ENCODE measurements at places on chromosomes 5 and 9. TPM values are rescaled to one million over a fixed set of nuclear protein-coding genes. Genes with fewer than 3 reads are reported as not detected.

DNA sequence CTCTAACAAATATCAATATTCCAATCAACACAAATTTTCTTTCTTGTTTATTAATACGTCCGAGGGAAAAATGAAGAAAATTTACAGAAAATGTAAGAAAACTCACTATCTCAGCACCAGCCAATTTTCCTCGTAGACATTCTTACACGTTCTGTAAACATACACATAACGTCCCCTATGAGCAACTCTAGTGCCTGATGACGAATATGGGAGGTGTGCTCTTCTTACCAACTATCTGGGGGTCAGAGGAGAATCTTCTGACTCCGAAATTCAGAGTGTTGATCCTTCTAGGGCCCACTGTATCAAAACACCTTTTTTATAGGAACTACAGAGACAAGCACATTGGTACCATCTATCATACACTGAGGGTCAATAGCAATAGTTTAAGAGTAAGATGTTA, 198.7 kb downstream of the GAPVD1 start:
- no peak for DNase-seq

DNA sequence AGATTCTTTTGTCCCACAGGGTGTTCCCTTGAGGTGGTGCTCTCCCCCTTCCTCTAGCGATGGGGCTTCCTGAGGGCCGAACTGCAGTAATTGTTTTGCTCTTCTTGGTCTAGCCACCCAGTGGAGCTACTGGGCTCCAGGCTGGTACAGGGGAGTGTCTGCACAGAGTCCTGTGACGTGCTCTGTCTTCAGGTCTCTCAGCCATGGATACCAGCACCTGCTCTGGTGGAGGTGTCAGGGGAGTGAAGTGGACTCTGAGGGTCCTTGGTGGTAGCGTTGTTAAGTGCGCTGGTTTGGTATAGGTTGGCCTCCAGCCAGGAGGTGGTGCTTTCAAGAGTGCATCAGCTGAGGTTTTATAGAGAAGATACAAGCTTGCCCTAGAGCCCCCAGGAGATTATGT, 20.4 kb upstream of the CEP72 start:
- DNase-seq, result no peak

DNA sequence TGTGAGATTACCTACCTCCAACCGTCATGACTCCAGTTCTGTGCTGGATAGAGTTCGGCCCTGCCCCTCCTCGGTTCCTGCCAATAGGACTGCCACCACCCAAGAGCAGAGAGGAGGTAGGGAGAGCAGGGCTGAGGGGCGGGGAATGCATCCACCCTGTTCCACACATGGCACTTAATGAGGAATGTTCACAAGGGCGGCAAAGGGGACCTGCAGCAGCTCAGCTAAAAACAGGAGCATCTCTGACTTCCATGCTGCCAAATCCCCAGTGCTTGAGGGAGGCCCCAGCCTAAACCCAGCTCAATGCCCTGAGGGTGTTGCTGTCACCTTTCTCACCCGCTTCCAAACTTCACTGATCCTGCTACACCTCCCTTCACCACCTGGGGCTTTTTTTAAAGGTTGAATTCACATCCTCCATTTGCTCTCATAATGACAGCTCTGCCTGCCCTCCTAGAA, 7.8 kb upstream of the DELE1 start:
- no peak for DNase-seq

DNA sequence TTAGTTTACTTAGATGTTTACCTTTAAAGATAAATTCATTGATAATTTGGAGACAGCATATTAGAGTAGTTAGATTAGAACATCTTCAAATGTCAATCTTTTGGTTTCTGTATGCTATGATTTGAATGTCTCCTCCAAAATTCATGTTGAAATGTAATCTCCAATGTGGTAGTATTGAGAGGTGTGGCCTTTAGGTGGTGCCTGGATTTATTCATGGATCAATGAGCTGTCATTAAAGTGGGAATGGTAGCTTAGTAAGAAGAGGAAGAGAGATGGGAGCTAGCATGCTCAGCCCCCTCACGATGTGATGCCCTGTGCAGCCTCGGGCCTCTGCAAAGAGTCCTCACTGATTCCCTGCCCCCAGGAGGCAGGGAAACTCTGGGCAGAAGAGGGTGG, 133.6 kb upstream of the TUT7 start:
- no peak for DNase-seq

- DNase-seq, result no peak
Measured at GRCh38 chr5:44001675-44002380, 387.4 kb downstream of the FGF10 start.

GRCh38 chr5:57836921-57837320, 354.3 kb upstream of the ACTBL2 start:
- DNase-seq, result no peak

DNA sequence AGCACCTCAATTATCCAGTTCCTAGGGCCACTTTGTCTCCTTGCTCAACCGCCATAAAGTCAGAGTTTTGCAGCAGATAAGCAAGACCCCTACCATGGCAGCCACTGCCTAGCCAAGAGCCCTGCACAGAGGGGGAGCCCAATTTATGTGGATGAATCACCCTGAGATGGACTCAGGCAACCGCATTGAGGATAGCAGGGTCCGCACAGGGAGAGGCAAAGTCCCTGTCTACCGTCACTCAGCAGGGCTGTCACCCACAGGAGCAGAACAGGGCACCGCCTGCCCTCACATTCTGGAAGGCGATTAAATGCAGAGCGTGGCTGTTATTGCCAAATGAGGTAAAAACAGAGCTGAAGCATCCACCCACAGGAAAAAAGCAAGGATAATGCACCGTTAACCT, 1.7 kb downstream of the FBP2 start:
- no peak for DNase-seq

DNA sequence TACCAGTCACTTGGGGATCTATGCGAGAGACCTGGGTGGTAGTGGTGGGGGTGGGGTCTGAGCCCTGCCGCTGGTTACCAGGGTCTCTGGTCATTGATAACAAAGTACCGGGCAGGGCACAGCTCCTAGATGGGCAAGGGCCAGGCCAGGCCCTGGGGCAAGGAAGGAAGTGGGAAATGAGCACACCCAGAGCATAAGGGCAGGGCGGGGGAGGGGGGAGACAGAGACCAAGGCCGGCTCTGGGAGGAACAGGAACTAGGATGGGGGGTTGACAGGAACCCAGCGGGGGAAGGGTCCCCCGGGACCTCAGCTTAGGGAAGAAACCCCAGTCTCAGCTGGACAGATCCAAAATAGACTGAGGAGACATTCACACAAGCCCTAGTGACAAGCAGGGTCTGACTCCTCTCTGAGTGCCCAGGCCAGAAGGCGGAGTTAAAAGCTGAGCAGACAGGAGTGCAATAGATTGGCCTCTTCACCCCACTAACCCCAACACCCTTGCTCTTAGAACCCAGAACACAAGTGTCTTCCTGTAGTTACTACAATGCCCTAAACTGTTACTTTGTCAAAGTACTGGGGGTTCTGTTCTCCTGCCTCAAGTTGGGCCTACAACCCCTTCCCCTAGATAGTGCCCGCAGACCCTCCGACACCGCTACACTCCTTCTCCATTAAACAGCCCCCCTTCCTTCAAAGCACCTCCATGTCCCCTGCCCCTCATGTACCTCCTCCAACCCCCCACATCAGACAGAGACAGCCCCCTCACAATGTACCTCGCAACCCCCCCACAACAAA, 628 bp downstream of the ATOSB start:
- no peak for DNase-seq

GRCh38 chr5:116225281-116225922, 140.6 kb downstream of the COMMD10 start:
- no peak for DNase-seq

- DNase-seq, result no peak
Measured at GRCh38 chr5:15373151-15373550, 126.8 kb upstream of the FBXL7 start.

- DNase-seq, result no peak
Measured at GRCh38 chr5:9523090-9523823, 22.6 kb downstream of the SEMA5A start.

DNA sequence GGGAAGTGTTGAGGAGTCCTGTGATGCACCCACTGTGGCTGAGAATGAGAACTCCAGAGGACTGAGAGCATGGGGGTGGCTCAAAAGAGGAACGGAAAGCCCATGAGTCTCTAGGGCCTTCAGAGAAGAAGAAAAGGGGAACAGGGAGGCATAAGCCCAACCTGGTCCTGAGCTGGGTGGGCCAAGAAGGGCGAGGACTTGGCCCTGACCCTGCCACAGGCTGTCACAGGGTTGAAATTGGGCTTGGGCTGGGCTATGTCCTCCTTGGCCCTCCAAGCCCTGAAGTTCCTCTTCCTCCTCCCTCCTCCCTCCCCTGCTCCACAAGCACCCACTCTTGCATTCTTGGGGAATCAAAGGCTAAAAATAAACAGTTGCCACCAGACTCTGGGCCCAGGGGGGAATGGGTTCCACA, 49.3 kb upstream of the PPARGC1B start:
- DNase-seq, result no peak

GRCh38 chr9:80030801-80031200, 459.0 kb downstream of the TLE4 start:
- no peak for DNase-seq

DNA sequence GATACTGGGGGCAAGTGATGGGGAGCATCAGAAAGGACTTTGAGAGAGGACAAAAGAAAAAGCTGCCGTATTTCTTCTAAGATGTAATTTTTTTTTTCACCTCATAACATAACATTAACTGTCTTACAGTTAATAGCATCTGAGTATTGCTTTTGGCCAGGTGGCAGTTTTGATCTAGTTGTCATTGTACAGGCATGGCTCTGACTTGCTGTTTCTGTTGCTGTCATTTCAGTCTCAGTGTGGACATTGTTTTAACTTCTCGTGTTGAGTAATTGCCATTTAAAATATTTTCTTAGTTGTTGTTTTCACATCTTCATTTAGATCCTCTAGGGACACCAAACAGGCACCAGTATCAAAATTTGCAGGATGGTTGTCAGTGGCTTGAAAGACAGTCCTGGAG, 12.4 kb downstream of the SMAD5 start:
- DNase-seq, result no peak

DNA sequence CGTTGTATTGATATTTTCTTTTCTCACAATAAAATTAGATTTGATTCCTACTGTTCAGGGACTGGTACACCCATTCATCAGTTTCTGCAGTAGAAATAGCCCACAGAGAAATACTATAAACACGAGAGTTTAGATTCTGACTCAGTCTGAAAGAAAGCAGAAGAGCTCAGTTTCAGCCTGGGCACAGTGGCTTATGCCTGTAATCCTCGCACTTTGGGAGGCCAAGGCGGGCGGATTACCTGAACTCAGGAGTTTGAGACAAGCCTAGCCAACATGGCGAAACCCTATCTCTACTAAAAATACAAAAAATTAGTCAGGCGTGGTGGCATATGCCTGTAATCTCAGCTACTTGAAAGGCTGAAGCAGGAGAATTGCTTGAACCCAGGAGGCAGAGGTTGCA, 8.6 kb downstream of the ITK start:
- DNase-seq, result no peak

- DNase-seq, result no peak
Measured at GRCh38 chr5:89043676-89044075, 160.7 kb upstream of the MEF2C start.

GRCh38 chr5:100779669-100780375, 123.3 kb downstream of the ST8SIA4 start:
- no peak for DNase-seq

DNA sequence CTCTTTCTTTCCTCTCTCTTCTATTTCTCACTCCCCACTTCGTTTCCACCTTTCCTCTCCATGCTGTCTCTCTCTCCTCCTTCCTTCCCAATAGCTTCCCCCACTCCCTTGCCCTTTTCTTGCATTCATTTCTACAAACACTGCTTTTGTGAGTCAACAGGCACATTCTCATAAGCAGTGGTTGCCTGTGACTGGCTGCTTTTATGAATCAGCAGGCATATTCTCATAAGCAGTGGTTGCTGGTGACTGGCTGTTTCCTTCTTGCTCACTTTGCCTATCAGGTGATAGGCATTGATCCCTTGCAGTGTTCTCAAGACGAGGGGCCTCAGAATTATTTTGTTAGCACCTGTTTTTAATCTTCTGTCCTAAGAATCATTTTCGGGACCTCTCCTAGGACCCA, 116.1 kb upstream of the ACTBL2 start:
- no peak for DNase-seq

- peak; percentile 98 for DNase-seq
Measured at GRCh38 chr5:93078082-93079038, 502.7 kb downstream of the NR2F1-AS1 start.

DNA sequence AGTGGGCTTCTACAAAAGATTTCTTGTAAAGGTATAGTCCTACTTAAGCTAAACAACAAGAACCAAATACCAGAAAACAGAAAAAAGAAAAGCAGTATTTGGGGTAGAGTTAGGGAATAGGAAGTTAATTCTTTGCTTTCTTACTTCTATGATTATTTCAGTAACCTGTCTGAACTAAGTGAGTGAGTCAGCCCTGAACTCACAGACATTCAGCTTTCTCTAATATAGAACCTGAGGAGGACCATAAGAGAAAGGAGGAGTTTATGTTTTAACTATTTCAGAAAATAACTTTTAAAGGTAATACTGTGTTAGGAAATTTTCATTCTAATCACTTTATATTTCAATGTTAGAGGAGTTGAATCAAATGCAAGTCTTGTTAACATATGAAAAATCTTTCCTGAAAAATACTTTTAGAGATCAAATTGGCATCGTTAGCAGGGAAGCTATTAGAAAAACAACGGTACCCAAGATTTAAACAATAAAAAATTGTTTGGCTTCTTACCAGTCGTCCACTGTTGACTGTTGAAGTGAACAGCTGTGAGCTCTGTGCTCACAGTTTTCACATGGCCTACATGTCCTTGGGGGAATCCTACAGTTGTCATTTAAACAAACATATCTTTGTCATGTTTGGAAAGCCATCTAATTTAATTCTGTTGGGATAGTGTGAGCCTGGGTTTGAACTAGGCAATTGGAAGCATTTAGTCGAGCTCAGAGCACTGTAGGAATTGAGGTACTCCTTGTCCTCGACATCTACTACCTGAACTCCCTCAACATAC, 19.9 kb upstream of the ZFAND5 start:
- no peak for DNase-seq

DNA sequence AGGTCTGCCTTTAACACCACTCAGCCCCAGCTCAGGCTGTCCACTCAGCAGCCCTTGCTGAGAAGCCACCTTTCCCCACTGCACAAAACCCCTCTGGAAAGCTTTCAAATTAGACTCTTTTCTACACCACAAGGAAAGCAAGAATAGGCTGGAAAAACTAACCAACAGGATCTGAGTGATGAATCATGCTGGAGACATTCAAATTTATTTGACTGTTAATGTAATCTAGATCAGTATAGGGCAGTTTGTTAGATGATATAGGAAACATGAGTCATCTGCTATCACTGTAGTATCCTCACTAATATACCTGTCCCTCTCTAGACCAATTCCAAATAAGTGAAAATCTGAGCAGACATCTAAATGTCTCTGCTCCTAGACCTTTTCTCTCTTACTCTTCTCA, 127.8 kb upstream of the PAM start:
- no peak for DNase-seq

- no peak for DNase-seq
Measured at GRCh38 chr9:74555565-74555964, 58.4 kb downstream of the RORB start.

NMUR2 gene
- total RNA-seq, result 0.87 TPM

TMC1 gene
- 0.82 TPM for total RNA-seq

DAPK1 gene
- 63.8 TPM for total RNA-seq

GNAQ gene
- total RNA-seq, result 36.1 TPM

RMRP gene
- 2,917 TPM for total RNA-seq

PPP3R2 gene
- total RNA-seq, result not detected

RACK1 gene
- 2,136 TPM for total RNA-seq

PDE8B gene
- total RNA-seq, result 0.12 TPM

STX17 gene
- 14.0 TPM for total RNA-seq

TMEFF1 gene
- 35.1 TPM for total RNA-seq

PCDHB6 gene
- total RNA-seq, result 0.05 TPM
